ENCODE measurements at places on chromosomes 1 and 21.

DNA sequence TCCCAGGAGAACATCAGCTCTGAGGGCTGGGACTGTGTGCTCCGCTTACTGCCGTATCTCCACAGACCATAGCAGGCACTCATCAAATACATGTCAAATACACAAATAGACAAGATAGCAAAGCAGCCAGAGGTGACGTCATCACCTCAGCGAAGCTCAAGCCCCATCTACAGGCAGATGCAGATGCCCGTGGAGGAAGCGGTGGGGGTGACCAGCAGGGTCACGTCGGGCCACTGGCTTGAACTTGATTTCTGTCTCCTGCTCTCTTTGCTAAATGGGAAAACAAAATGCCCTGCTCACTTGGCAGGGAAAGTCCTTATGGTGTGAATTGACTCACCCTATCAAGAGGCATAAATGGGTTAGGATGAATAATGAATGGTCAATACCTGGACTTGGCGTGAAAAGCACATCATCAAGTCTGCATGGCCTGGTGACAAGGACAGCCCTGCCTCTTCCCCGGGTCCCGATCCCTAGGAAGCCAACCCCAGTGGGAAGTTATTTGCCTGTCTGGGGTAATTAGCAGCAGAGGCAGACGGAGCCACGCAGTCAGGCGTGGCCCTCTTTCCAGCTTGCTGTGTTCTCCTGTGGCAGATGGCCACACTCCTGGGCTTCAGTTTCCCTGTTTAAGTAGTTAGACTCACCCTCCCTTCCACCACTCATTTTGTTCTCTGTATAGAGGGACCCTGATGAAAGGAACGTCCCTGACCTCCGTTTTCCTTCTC is 536.0 kb downstream of the NPHP4 start:
- DNase-seq = no peak

DNA sequence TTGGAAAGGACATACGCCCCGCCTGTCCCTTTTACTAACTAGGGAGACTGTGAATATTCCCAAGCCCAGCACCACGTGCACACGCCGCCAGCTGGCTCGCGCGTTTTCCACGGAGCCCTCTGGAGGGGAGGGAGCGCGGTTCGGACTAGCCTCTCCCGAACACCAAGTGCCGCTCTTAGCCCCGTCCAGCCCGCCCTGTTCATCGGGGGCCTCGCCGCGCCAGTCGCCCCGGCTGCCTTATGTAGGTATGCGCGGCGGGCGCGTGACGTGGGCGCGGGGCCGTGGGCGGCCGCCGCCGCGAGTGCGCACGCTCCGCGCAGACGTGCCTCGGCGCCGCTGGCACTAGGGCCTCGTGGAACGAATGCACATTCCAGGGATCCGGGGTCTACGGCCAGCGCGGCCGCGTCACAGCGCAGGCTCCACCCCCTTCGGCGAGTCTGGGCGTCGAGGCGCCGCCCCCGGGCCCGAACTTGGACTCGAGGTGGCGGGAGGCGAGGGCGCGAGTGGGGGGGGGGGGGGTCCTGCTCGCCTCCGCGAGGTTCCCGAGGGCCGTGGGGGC is 767 bp upstream of the IRF2BP2 start:
- DNase-seq = peak; percentile 97

DNA sequence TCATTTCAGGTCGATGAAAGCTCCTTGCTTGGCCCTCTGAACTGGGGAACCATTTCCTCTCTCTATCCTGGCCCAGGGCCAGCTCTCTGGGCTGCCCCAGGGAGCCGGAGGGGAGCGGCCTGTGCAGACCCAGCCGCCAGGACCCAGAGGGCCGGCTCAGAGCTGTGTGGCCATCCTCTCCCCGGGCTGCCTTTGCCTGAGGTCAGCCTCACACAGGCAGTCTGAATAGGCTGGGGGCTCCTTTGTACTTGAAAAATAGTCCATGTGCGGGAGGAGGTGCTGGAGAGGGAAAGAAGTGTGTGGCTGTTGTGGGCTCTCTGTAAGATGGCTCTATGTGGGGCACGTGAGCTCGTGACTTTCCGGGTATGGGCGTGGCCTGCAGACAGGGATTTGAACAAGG is 275.1 kb upstream of the VAMP3 start:
- no peak for DNase-seq

DNA sequence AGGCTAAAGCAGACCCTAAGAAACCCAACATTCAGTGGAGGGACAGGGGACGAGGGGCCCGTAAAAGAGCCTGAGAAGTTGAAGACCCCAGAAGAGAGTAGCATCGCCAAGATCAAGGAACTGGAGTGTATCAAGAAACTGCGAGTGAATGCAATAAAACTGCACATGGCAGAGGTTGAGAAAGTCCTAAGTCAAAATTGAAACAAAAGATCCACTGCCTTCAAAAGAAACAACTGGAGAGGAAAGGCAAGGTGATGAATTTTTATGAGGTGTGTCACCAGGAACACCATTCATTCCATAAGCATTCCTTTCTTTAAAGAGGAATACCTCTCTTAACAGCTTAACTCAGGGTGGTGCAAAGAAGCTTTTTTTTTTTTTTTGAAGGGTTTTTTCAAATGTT is 38.3 kb upstream of the ADORA3 start:
- no peak for DNase-seq

DNA sequence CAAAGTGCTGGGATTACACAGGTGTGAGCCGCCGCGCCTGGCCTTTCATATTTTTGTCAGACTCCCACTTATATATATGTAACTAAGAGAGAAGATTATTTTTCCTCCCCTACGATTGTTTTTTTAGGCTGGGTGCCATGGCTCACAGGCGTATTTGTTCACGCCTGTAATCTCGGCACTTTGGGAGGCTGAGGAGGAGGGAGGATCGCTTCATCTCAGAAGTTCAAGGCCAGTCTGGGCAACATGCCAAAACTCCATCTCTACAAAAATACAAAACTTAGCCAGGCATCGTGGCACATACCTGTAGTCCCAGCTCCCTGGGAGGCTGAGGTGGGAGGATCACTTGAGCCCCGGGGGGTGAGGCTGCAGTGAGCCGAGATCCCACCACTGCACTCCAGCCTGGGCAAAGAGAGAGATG is 23.9 kb upstream of the ITLN2 start:
- no peak for DNase-seq

GRCh38 chr1:223486366-223486765 is 93.2 kb downstream of the CCDC185 start:
- DNase-seq = no peak
